Endodermal cell (in vitro differentiated cells): ENCODE measurements at places on chromosomes 5 and 9. TPM values are rescaled to one million over a fixed set of nuclear protein-coding genes. Genes with fewer than 3 reads are reported as not detected.

- no peak for DNase-seq
Observed at GRCh38 chr5:2250365-2250950, 367.7 kb upstream of the IRX4 start.

Gene SPINK7
- total RNA-seq: not detected in 3 replicates

GRCh38 chr5:80153586-80154126, 102.2 kb downstream of the SERINC5 start:
- peak; percentile 39 for DNase-seq

Gene SPACA9
- 2.1 and 3.1 TPM in 2 replicates for total RNA-seq

Gene ADAMTS2
- 2.6 and 3.7 TPM in 2 replicates for total RNA-seq

- no peak for DNase-seq
Observed at GRCh38 chr9:15070716-15071115, 160.5 kb upstream of the FREM1 start.

DNA sequence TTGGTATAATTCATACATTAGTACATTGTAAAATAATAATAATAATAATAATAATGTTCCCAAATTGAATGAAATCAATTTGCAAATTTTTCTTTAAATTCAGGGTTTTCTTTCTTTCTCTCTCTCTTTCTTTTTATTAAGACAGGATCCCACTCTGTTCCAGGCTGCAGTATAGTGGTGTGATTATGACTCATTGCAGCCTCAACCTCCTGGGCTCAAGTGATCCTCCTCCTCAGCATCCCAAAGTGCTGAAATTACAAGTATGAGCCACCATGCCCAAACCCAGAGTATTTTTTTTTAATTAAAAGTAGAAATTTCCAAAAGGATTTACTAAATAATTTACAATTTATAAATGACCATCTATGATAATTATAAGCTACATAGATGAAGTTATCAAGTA, 117.7 kb downstream of the HOMER1 start:
- DNase-seq: no peak

DNA sequence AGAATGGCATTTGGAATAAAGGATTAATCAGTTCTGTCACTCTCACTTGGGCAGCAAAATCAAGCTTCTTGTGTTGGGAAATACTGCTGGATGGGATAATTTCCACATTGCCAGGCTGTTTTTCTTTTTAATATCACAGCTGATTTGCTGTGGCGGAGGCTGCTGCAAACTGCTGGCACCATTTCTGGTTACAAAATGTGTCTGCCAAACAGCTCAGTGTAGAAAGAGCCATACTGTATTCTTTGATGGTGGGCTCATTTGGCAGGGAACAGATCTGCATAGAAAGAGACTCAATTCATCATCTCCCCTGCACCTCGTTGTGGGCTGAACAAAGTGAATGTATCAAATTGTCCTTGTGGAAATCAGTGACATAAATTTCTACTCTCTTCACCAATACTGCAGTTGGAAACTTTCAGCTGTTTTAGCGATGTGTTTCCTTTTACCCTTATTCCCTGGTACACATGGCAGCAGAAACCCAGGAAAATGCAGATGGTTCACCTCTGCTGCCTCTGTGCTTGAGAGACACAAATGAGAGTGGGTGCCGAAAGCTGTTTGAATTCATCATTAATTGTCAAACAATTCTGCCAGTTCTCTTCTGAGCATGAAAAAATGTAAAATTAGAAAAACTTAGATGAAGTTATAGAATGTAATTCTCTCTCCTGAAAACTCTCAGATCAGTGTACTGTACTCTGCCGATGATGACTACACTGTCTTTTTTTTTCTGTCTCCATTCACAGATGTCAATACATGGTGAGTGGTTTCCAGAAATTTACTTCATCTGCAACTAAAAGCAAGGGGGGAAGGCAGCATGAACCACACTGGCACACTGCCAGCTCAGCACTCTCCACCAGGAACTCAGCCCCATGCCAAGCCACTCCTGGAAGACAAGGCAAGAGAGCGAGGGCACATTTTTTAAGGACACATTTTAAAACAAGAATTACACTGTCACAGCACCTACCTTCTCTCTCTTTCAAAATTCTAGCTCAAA, 75.0 kb downstream of the HMHB1 start:
- DNase-seq: no peak

DNA sequence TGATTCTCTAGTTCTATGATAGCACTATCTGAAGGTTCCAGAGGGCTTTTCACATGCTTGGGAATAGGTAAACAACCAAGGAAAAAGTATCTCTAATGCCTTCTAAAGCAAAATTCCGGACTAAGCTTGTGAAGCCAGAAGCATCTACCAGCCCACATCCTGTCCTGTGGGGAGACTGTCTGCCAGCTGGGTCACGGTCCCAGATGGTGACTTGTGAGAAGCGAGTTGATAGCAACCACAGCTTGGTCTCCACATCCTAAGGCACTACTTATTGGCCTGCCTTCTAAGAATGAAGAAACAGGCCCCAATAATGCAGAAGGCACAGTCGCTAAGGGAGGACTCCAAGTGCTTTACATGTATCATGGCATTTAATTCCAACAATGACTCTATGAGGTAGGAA, 184.1 kb upstream of the ADRA1B start:
- no peak for DNase-seq

Gene DMRTA1
- 5.6 and 5.7 TPM in 2 replicates for total RNA-seq

Gene CRHBP
- 7.6 to 17.7 TPM (median 15.2 TPM) in 3 replicates for total RNA-seq

DNA sequence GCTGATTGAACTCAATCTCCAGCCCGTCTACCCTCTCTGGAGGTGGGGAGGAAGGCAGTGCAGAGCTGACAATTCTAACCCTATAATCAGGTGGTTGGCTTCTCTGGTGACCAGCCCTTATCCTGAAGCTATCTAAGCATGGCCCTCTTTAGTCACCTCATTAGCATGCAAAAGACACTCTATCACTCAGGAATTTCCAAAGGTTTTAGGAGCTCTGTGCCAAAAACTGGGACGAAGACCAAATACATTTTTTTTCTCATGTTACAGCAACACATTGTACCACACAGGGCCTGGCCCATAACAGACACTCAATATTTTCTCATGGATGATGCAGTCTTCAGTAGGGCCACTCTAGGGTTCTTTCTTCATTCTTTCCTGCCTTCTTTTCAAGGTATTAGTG, 118.8 kb upstream of the VLDLR start:
- DNase-seq: no peak

DNA sequence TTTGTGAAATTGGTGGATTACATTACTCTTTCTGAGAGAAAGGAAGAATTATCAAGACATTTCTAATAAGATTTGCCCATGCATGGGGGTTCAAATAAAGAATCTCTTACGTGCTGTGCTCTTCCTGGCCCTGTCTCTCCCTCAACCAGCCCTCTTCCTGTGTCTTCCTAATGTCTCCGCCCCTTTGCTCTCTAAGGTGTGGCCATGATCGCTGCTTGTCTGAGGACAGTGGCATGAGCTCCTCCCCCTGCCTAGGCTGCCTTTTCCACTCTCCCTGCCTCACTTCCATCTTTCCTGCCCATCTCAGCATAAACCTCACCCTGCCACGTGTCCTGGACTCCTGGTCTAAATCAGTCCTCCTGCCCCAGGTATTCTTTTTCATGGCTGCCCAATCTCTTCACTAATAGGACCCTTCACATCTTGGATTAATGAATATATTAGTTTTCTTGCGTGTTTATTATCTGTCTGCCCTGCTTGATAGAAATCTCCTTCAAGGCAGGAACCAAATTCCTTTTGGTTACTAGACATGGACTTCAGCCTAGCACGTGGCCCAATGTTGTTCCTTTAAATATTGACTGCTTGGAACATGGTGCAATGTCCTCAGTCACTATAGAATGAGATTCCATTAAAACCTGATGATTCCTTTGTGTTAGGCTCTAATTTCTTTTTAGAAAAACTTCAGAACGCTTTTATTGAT, 122.3 kb downstream of the MTRR start:
- DNase-seq: peak; percentile 74

DNA sequence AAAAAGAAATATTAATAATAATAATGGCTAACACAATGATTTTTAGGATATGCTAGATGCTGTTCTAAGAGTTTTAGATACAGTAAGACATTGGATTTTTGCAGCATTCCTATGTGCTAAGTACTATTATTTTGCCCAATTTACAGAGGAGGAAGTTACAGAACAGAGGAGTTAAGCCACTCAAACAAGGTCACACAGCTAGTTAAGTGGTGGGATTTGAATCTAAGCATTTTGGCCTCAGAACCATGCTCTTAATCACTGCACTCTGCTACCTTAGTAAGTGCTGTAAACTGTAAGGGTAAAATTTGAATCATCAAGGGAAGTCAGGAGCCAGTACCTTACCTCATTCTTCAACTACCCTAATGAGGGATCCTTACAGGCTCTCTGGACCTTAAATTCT, 25.4 kb downstream of the RPS23 start:
- no peak for DNase-seq

Gene RAD23B
- 152 to 173 TPM (median 167 TPM) in 3 replicates for total RNA-seq

Gene RELL2
- 3.1 to 22.4 TPM (median 3.5 TPM) in 3 replicates for total RNA-seq

DNA sequence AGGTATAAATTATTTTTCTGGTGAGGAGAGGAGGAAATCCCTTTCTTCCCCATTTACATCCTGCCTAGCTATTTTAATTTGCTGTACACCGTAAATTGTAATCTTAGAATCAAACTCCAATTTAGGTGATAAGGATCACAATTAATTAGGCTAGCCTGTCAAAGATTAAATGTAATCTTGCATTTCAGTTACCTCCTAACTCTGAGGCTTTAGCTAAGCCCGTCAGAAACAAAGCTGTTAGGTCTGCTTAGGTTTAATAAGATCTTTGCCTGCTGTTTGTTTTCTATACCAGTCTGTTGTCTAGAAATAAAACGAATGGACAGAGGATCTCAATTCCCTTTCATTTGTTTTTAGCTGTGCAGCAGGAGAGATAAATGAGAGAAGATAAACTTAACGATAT, 51.5 kb downstream of the PIK3R1 start:
- no peak for DNase-seq

Gene ANKRD18B
- total RNA-seq: 7.7 to 9.7 TPM (median 9.4 TPM) in 3 replicates

- no peak for DNase-seq
Observed at GRCh38 chr9:110173322-110173642, 34.7 kb downstream of the C9orf152 start.

DNA sequence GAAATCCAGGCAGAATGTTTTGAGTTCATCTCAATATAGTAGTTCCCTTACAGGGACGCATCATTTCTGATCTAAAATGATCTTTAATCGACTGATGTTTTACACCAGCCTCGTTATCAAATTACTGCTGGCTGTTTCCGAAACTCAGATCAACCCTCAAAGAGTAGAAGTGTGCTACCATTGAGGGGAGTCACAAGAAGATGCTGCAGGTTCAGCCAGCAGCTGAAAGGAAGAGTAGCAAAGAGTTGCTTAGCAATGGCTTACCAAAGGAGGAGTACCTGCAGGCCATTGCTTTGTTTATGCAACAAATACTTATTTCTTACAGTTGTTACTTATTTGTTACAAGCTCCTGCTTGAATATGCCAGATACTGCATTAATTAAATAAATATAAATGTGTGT, 144.1 kb downstream of the EBF1 start:
- DNase-seq: peak; percentile 2

GRCh38 chr5:158050421-158050820, 191.5 kb upstream of the CLINT1 start:
- DNase-seq: no peak

DNA sequence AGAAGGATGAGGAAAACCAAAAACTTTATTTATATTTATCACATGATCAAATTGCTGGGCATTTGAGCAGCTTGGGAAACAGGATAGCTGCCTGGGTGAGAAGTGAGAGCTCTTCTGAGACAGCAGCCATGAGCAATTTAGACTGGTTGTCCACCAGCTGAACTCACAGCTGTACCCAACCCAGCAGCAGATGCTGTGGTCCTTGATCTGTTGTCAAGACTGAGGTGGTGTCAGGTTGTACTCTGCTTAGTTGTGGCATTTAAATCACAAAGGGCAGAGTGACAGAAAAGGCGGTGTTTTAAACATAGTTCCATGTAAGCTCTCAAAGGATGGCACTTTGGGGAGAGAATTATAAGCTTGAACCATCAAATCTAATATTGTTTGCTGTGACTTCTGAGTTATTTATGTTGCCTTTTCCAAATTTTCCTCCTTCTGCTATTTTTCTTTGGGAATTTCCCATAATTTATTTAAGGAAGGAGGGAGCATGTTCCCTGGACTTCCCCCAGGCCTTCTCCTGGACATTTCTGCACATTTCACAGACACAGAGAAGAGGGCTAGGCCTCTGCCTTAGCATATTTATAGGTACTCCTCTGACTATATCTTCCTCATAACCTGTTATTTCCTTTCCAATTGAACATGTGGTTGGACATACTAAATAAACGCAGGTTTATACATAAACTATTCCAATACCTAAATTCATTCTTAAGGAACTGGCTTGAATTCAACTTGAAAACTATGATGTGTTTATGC, 117.7 kb upstream of the FER start:
- DNase-seq: no peak
